Right lung (tissue), 10 donors: ENCODE measurements at places on chromosomes 11 and 22.

DNA sequence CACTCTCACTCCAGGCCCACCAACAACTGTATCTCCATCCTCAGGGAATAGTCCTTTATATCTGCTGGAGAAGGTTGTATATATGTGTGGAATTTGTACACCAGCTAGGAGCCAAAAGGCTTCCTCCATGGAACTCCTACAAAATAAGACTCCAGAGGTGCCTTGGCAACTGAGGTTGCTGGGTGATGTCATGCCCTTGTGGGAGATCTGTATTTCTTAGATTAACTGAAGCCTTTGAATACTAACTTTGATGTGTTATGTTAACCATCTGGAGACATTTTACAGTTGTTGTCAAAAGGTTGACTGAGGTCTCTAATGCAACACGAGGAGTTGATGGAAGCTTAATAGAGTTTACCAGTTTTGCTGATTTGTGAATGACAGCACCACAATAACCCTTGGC lies 139.5 kb upstream of the TTC12 start:
- DNase-seq: no peak

- DNase-seq: no peak
These were observed 7.9 kb downstream of the MUC5B start for GRCh38 chr11:1230456-1231395.

- peak; percentile 52 for DNase-seq
These were observed 102.4 kb upstream of the CADM1 start for GRCh38 chr11:115606498-115607220.

DNA sequence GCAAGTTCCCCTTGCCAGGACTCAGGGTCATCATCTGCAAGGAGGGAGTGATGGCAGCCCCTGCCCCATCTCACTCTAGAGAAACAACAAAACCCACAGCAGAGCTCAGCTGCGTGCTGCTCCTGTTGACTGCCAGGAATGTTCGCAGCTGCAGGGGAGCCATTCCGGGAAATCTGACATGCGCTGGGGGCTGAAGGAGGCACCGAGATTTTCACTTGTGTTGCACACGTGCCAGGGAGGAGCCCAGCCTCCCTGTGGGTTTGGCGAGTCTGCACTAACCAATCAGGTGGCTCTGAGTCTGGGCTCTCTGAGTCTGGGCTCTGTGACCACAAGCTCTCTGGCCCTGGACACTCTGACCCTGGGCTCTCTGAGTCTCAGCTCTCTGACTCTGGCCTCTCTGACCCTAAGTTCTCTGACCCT lies 10.5 kb downstream of the FGF3 start:
- no peak for DNase-seq

GRCh38 chr11:72635933-72636332 lies 38.3 kb downstream of the PDE2A start:
- DNase-seq: no peak
